Activated naive CD8-positive, alpha-beta T cell treated with anti-CD3 and anti-CD28 coated beads, Interleukin-2, amount 50 U/mL, for 24 hours (primary cell): ENCODE measurements at places on chromosomes 5 and 9.

GRCh38 chr5:119801570-119801969 is 172.2 kb downstream of the FAM170A start:
- DNase-seq: no peak

- DNase-seq: no peak
Observed at GRCh38 chr5:54828151-54828550, 157.2 kb downstream of the ESM1 start.

GRCh38 chr9:115877852-115878438 is 275.6 kb upstream of the PAPPA start:
- DNase-seq: no peak

DNA sequence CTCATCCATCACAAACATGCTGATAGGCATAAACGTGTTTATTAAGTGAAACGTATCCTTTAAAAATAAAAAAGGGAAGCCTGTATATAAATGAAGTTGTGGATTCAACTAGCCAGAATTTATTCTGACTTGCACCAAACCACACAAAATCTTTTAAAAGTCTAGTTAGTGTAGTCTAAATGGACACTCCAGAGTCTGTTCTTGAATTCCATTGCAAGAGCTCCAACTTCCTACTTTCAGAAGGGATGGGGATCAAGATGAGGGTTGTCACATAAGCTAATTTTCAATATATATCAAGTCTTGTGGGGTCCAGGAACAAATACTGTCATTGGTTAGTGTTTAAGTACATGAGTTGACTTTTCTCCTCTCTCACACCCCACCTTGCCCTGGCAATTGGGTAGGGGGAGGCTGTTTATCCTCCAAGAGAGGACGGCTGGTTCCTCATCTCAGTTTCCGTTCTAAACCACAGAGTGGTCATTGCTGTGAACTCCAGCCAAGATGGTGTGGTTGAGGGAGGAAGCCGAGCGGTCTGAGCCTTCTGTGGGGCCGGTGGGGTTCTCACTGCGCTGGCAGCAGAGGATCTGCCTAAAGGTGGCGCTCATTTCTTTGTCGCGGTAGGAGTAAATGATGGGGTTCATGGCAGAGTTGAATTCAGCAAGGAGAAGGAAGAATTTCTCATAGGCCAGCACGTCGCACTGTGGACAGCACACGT is 163.2 kb downstream of the LPAR1 start:
- no peak for DNase-seq
